PC-3 (cell line): ENCODE measurements at places on chromosomes 16 and 17. TPM values are rescaled to one million over a fixed set of nuclear protein-coding genes. Genes with fewer than 3 reads are reported as not detected.

DNA sequence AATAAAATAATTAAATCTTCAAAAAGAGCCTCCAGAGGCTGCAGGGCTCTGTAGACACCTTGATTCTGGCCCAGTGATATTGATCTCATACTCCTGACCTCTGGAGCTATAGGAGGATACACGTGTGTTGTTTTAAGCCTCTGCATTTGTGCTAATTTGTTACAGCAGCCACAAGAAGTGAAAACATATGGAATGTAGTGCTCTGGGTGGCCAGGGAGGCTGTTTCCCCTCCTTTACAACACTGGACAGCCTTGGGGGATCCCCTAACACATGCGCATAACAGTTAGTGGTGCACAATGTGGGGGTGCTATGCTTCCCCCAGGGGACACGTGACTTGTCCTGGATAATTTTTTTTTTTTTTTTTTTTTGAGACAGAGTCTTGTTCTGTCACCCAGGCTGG, 4.7 kb upstream of the ZNF500 start:
- DNase-seq, result no peak
- no peaks in the 10 kb centered on the region for H3K36me3 ChIP-seq
- peaks cover 8% of the 10 kb centered on the region; the same call in 1 of the 2 replicates for H3K4me1 ChIP-seq
- H3K27ac ChIP-seq, result no peak overlapping the region
- H3K4me3 ChIP-seq, result no peak overlapping the region
- H3K27me3 ChIP-seq, result no peaks in the 10 kb centered on the region

GRCh38 chr16:84205976-84206691, 15.2 kb downstream of the ADAD2 start:
- H3K36me3 ChIP-seq, result no peaks in the 10 kb centered on the region
- no peaks in the 10 kb centered on the region for H3K27me3 ChIP-seq
- DNase-seq, result no peak

GRCh38 chr17:81026266-81027036, 8.5 kb upstream of the BAIAP2 start:
- H3K36me3 ChIP-seq, result no peaks in the 10 kb centered on the region
- no peak for DNase-seq

GRCh38 chr17:41806685-41807445, 4.9 kb downstream of the P3H4 start:
- peaks cover 14% of the 10 kb centered on the region for H3K4me1 ChIP-seq
- no peak overlapping the region for H3K27ac ChIP-seq
- no peaks in the 10 kb centered on the region for H3K27me3 ChIP-seq
- DNase-seq, result no peak

GRCh38 chr16:85445779-85446222, 167.3 kb upstream of the GSE1 start:
- H3K4me1 ChIP-seq, result no peaks in the 10 kb centered on the region
- DNase-seq, result no peak
- no peaks in the 10 kb centered on the region for H3K27me3 ChIP-seq

DNA sequence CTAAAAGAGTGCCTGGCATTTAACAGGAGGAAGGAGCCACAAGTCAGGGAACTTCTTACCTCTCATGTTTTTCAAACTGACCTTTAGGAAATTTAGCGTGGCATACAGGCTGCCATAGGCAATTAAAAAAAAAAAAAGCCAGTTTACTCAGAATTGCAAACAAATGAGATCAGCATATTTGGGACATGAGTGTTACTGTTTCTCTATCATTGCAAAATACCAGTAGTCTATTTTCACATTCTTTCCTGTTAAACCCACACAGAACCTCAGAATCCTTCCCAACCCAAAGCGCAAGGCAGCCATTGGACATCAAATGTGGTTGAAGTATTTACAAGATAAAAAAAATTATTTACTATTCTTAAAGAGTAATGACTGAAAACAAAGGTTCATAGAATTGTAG, 366.4 kb upstream of the DYNLRB2 start:
- peak; percentile 23 for DNase-seq
- no peak overlapping the region for H3K27ac ChIP-seq
- no peaks in the 10 kb centered on the region for H3K27me3 ChIP-seq
- H3K4me1 ChIP-seq, result no peaks in the 10 kb centered on the region
- no peak overlapping the region for H3K4me3 ChIP-seq

DNA sequence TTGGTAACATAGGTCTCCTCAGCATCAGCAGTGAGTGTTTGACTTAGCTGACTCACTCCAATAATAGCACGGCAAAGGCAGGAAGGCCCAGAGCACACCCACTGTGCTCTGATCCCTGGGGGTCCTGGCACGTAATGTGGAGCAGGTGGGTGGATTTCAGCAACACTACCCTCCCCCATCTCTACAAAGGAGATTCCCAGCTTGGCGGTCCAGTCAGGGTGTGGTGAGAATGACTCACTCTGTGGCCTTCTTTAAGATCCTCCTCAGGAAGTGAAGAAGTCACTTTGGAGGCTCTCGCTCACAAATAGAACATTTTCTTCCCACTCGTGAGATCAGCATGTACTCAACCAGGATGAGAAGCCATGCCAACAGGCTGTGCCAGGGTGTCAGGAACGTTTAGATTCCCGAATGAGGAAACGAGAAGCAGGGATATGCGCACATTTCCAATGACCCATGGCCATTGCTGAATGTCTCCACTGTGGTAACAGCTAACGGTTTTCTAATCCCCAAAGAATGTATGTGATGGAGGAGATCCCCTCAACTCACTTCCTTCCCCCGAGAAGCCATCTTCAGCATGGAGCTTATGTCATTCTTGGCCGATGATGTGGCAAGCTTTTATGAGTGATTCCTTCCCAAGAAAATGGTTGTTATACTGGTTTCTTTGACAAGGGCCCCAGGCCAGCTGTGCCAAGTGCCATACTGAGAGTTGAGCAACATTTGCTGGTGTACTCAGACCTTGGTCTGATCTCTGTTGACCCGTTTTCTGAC, 365.2 kb downstream of the C16orf95 start:
- no peaks in the 10 kb centered on the region for H3K36me3 ChIP-seq
- no peaks in the 10 kb centered on the region for H3K27me3 ChIP-seq
- peak; percentile 93 for DNase-seq
- H3K4me1 ChIP-seq, result peaks cover 28% of the 10 kb centered on the region

DNA sequence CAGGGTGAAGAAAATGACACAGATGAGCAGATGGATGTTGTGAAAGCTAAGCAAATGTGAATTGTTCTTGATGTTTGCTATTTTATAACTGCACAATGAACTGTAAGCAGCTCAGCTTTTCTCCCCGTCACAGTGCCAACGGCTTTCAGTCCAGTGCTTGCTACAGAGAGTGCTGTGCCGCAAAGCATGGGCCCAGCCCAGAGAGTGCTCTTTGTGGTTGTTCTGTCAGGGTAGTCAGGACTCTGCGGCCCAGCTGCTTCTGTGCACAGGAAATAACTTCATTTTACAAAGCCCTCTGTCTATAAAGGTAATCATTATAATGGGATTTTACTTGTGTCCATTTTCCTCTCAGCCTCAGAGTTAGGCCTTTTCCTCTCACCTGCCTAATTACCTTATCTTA, 39.1 kb downstream of the CDRT15 start:
- H3K27me3 ChIP-seq, result no peaks in the 10 kb centered on the region
- H3K4me1 ChIP-seq, result no peaks in the 10 kb centered on the region
- no peak overlapping the region for H3K4me3 ChIP-seq
- no peak overlapping the region for H3K27ac ChIP-seq
- DNase-seq, result no peak

- no peaks in the 10 kb centered on the region for H3K4me1 ChIP-seq
- DNase-seq, result no peak
- H3K27ac ChIP-seq, result no peak overlapping the region
- peaks cover 18% of the 10 kb centered on the region for H3K27me3 ChIP-seq
Observed at GRCh38 chr17:65320820-65321219, 183.7 kb downstream of the RGS9 start.

- H3K27ac ChIP-seq, result no peak overlapping the region
- DNase-seq, result peak; percentile 66
- H3K27me3 ChIP-seq, result no peaks in the 10 kb centered on the region
- H3K4me3 ChIP-seq, result no peak overlapping the region
- peaks cover 31% of the 10 kb centered on the region for H3K4me1 ChIP-seq
- peaks cover 26% of the 10 kb centered on the region for H3K36me3 ChIP-seq
Observed at GRCh38 chr17:78390241-78391050, 12.0 kb downstream of the PGS1 start.

DNA sequence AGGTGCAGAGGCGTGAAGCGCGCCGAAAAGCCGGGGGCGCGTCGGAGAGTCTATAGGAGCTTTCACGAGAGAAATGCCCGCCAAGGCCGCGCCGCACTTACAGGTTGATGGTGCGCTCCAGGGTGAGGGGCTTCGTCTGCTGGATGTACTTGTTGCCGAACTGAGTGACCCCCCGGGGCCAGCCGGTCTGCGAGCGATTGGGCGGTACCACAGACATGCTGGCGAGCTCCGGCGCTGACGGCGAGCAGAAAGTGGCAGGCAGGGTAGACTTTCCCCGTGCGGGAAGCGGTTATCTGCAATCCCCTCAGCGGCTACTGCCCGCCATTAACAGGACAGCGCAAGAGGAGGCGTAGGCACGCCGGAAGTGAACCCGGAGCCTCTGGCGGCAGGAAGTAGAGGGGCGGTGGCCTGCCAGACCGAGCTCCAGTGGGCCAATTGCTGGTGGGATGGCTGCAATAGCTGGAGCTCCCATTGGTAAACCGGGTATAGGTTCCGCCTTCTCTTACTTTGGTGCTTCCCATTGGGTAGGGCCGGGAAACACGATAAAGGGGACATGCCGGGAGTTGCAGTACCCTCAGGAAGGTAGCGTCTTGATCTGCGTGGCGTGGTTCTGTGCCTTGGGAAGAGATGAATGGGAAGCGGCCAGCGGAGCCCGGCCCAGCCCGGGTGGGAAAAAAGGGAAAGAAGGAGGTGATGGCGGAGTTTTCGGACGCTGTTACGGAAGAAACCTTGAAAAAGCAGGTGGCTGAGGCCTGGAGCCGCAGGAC, at the start of the genes NUDT21 and OGFOD1:
TSS of gene NUDT21 (minus strand) at position 347 of the 767 bp plus-strand sequence. CDS start at position 217, 130 bp downstream.
TSS of gene OGFOD1 (plus strand) at position 569 of the 767 bp plus-strand sequence. CDS start at position 628, 59 bp downstream.
- peaks cover 24% of the 10 kb centered on the region for H3K4me1 ChIP-seq
- peak within 1 kb of the TSS; percentile 98 for H3K4me3 ChIP-seq
- peak; percentile 93 for DNase-seq
- H3K27ac ChIP-seq, result peak within 1 kb of the TSS; percentile 61
- no peaks in the 10 kb centered on the region for H3K27me3 ChIP-seq
- peaks cover 25% of the 10 kb centered on the region for H3K36me3 ChIP-seq

- DNase-seq, result no peak
- H3K4me3 ChIP-seq, result no peak overlapping the region
- H3K36me3 ChIP-seq, result peaks cover 30% of the 10 kb centered on the region
Observed at GRCh38 chr17:80913928-80914821, 77.5 kb upstream of the CHMP6 start.

DNA sequence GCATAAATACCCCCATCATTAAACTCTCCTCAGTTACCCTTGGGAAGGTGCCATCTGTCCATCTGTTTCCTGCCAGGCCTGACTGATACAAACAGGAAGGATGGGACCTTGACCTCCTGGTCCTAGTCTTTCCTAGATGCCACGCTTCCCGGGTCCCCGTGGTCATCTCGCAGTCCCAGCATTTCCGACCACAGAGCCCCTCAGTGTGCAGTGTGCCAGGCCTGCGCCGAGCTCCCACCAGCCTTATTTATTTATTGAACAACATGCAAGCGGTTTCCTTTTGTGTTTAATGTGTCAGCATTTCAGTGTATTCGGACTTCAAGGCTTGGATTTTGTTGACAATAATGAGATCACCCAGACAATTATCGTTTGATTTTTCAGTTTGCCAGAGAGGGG, 45.6 kb upstream of the NKD1 start:
- H3K4me3 ChIP-seq, result no peak overlapping the region
- no peaks in the 10 kb centered on the region for H3K4me1 ChIP-seq
- DNase-seq, result no peak
- H3K27ac ChIP-seq, result no peak overlapping the region

The USP32 gene
- 34.0 and 34.1 TPM in 2 replicates for total RNA-seq

The ABCC6 gene
- total RNA-seq, result 0.73 TPM in 1 of 2 replicates, not detected in the other

The GRIN2C gene
- 0.04 TPM in 1 of 2 replicates, not detected in the other for total RNA-seq

The TCAP gene
- 0.12 and 0.51 TPM in 2 replicates for total RNA-seq

The HOXB4 gene
- total RNA-seq, result 0.22 and 0.58 TPM in 2 replicates

The DLG4 gene
- 6.5 and 12.8 TPM in 2 replicates for total RNA-seq
